ENCODE measurements at places on chromosomes 16 and 17.

GRCh38 chr16:31182391-31182790 lies 2.5 kb downstream of the FUS start:
- no peak for DNase-seq

DNA sequence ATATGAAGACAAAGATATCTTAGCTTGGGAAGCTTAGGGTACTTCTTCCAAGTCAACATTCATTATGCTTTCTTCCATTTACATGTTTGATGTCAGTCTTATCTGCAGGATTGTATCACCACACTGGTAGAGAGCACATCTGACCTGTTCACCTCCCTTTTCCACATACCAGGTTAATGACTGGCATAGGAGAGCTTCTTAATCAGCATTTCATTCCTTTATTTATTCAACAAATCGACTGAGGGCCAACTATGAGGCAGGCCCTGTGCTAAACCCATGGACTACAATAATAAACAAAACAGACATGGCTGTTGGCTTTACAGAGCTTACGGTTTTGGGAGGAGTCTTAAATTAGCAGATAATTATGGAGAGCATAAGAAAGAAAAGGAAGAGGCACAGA lies 378.1 kb upstream of the CDH11 start:
- DNase-seq = no peak

DNA sequence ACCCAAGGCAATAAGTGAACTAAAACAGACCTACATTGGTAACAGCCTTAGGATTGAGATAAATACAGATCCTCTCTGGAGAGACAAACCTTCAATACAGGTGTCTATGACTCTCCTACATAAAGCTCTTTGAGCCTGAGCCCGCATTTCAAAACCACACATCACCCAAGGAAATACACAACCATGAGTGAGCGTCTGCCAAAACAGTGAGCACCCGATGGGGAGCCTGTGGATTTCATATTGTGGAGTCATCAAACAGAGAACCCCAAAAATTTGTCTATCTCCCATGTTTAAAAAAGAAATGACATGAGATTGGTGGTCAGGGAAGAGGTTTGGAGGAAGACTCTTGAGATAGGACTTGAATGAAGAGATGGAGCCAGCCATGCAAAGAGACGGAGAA lies 102.2 kb upstream of the LHX1 start:
- no peak for DNase-seq

DNA sequence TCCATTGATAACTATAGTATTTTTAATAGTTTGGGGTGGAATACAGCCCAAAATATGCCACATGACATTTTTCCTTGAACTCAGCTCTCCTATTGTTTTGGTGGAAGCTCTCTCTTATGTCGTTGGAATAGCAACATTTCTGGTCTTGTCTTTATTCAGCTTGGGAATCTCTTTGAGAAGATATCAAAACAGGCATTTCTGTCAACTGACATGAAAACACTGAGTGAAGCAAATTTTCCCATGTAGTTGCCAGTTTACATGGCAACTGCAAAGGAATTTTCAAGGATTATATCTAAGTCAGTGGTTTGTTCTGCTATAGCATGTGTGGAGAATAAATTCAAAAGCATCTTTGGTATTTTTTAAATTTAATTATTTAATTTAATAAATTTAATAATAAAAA lies 863.5 kb upstream of the CDH8 start:
- no peak for DNase-seq

DNA sequence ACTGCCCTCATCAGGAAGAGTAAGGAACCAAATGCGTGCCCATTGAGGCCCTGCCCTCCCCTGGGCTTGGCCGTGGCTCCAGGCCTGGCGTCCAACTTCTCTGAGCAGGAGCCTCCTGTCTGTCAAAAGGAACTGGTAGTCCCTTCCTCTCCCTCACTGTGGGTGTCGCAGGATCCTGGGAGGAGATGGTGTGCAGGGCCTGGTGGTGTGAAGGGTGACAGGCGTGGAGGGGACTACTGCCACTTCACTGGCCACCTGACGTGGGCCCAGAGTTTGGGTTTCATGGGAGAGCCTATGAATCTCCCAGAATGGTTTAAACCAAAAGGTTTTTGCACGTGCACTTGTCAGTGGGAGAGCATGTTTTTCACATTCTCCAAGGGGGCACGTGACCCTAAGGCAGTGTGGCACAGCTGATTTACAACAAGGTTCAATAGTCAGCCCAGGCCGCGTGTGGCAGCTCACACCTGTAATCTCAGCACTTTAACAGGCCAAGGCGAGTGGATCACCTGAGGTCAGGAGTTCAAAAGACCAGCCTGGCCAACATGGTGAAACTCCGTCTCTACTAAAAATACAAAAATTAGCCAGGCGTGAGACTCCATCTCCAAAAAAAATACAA lies 12.5 kb downstream of the ARL2BP start:
- no peak for DNase-seq

DNA sequence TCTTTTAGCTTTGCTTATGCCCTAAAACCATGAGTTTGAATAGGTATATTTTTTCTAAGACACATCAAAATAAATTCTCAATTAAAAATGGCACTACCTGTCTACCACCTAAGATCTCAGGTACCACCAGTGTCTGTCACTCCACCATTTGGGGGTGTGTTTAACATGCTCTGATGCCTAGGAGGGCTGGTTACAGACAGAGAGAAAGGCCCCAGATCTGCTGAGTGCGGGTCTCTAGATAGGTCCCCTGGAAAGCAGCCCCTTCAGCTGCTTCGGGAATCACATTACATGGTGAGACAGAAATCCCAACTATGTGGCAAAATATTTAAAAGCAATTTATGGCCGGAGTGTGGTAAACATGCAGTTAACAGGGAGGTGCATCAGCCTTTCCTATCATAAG lies 653 bp upstream of the VAC14 start:
- DNase-seq = no peak

- no peak for DNase-seq
Measured at GRCh38 chr16:47037396-47037745, 63.9 kb upstream of the DNAJA2 start.

DNA sequence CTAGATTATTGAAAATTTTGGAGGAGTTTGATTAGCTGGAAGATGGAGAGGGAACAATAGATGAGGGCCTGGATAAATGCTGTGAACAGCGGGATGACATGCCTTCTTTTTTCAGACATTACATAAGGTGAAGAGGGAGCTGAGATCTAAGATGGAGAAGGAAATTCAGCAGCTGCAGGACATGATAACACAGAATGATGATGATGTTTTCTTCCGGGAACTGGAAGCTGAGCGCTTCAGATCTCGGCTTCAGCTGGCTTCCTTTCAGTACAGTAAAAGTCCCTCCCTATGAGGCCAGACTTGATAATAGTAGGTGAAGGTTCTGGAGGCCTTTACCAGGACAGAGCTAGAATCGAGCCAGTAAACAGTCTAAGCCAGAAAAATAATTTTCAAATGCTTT lies 30.7 kb downstream of the CEP95 start:
- DNase-seq = no peak

GRCh38 chr16:85573696-85574641 lies 39.2 kb upstream of the GSE1 start:
- no peak for DNase-seq

DNA sequence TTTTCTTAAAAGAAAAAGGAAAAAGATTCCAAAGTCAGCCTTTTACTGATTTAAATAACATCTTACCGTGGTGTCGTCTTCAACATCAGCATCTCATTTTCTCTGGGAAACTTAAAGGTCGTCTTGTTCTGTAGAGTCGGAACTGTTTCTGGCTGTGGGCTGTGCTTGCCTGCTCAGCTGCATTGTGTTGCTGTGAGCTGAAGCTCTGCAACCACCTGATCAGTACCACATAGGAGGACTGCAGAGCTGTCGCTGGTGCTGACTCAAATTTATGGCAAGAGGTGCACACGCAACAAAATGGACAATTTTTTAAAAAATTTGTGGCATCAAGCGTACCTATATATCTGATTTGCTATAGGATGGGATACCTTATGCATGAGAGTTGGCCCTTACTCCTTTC lies at the start of gene OMG:
Gene OMG (minus strand): TSS at position 150 of the 400 bp plus-strand sequence. CDS start 908 bp downstream, outside the sequence.
- no peak for DNase-seq

DNA sequence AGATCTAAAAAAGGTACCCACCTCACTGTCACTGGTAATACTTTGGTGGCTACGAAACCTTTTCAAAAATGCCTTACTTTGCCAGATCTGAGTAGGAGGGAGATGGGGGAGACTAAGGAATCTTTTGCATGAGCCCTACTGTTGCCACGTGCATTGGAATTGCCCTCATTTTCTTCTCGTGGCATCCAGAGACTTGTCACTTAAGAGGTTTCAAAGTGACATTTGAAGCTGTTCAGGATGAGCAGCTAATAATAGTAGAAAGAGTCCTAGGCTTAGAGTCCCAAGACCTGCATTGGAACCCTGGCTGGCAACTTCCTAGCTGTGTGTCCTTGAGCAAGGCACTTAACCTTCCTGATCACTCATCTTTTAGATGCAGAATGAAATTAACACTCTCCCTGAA lies 43.5 kb downstream of the GPRC5B start:
- no peak for DNase-seq

DNA sequence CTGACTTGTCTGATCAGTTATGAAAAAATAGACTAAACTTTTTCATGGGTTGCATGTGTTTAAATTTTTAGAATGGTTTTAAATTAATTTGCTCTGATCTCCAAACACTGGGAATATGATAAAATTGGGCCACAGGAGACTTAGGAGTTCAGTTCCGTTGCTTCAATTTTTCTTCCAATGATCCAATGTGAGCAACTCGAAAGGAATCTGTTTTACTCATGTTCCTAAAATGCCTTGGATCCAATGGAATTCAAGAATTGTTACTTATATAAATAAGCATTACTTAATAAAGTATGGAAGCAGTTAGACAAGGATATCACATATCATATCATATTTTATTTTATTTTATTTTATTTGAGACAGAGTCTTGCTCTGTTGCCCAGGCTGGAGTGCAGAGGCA lies 56.0 kb upstream of the NACA2 start:
- DNase-seq = peak; percentile 4

- no peak for DNase-seq
Measured at GRCh38 chr16:4690946-4691665, 2.3 kb upstream of the NUDT16L1 start.

- no peak for DNase-seq
Measured at GRCh38 chr16:72979974-72980373, 68.0 kb downstream of the ZFHX3 start.

DNA sequence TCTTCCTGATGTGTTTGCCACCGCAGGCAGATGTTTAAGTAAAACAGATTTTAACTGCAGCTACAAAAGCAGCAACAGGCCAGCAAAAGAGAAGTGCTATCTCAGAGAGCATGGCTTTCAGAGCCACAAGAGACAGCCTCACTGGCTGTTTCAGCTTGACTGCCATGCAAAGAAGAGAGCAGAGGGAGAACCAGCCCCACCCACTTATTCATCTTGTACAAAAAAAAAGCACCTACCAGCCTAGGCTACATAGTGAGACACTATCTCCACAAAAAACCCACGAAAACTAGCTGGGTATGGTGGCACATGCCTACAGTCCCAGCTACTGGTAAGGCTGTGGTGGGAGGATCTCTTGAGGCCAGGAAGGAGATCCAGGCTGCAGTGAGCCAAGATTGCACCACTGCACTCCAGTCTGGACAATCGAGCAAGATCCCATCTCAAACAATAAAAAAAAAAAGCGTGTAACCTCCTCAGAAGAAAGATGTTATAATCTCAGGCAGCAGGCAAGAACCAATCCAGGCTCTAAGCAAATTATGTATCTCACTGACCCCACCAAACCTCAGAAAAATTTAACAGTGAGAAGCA lies 30.0 kb downstream of the STH start:
- no peak for DNase-seq

DNA sequence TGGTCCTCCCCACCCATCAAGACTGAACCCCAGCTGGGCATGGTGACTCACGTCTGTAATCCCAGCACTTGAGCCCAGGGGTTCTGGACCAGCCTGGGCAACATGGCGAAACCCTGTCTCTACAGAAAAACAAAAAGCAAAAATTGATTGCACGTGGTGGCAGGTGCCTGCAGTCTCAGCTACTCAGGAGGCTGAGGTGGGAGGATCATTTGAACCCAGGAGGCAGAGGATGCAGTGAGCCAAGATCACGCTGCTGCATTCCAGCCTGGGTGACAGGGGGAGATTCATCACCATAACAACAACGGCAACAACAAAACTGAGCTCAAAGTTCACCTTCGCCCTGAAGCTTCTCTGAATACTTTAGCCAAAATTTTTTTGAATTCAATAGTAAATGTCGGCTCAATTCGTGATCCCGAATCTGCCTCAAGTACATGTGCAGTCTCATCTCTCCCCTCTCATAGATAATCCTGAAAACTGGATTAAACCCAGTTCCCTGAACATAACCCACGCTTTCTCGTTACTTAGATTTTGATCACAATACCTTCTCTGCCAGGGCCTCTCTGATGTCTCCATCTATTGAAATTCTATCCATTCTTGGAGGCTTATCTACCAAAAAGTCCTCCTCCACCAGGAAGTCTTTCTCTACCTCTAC lies 13.5 kb upstream of the MYH10 start:
- DNase-seq = no peak

GRCh38 chr17:44216694-44217093 lies 2.8 kb downstream of the UBTF start:
- DNase-seq = no peak

DNA sequence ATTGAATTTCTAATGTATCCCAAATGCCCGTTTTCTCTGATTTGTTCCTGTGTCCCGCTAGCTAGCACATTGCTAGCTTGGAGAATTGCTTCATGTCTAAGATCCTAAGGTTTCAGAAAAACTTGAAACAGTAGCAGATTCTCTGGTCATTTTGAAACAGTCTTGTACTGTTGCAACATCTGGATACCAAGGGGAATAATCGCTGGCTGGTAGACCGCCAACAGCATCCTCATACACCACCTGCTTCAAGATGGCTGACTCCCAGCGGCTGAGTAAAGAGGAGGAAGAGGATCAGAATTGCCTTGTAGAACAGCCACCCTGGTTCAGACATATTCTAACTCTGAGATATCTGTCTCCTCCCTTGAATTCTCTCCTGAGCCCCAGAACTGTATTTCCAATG lies 226.7 kb upstream of the ELAC2 start:
- peak; percentile 17 for DNase-seq

DNA sequence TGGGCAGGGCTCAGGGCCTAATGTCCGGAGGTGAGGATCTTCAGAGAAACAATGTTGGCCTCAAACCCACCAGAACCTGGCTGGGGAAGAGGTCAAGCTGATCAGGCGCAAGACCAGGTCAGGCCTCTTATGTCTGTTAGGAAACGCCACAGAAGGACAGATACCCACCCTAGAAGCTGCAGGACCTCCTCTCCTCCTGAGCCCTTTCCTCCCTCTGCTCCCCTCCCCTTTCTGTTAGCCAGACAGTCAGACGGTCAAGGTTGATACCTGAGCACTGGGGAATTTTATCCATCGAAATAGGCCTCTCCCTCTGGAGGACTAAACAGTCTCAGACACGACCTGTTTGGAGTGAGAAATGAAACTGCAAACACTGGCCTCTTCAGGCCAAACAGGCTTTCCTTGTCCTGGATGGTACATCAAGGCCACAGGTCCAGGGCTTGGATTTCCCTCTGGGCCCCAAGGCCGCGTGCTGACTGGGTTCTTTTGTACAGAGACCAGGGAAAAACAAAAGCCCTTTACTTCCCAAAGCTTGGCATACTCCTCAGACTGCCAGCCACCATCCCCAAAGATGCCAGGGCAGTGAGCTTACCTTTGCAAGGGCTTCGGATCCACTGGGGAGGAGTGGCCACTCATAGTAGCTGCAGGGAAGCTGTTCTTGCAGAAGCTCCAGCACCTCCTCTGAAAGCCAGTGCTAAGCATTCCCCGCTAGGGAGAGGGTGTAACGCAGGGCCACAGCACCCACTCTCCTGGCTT lies 135.8 kb downstream of the CCDC182 start:
- no peak for DNase-seq

- DNase-seq = no peak
Measured at GRCh38 chr17:39194985-39195524, 2.4 kb downstream of the CACNB1 start.

All from HFF-Myc (cell line).